Endodermal cell (in vitro differentiated cells): ENCODE measurements at places on chromosomes 13 and 19. TPM values are rescaled to one million over a fixed set of nuclear protein-coding genes. Genes with fewer than 3 reads are reported as not detected.

Gene CEACAM4
- not detected in 3 replicates for total RNA-seq

Gene KDELR1
- 227 and 231 TPM in 2 replicates for total RNA-seq

Gene GPC6
- total RNA-seq: 60.1 and 69.6 TPM in 2 replicates

DNA sequence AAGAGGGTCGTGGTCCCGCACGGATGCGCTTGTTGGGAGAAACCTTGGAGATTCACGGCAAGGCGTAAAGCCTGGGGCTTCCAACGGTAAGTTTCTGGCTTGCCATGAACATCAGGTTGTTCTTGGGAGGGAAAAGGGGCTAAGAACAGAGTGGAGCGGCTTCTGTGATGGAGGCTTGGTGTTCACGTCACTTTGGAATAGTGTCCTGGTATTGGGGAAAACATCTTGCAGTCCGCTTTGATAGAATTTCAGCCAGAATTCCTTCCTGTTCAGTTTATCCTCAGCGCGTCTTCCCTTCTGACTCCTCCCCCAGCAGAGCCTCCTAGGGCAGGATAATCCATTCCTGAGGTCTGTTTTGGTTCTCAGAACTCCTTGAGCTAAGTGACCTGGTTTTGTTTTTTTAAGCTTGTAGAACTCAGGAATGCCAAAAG, 2.0 kb downstream of the KCTD15 start:
- H3K27ac ChIP-seq: no peak overlapping the region
- peak overlapping the region; percentile 87 for H3K4me3 ChIP-seq

Gene ZNF709
- 7.3 to 10.5 TPM (median 7.4 TPM) in 3 replicates for total RNA-seq

GRCh38 chr19:45368737-45369340, 1.5 kb downstream of the ERCC2 start:
- H3K27me3 ChIP-seq: no peaks in the 10 kb centered on the region
- DNase-seq: peak; percentile 79
- H3K4me3 ChIP-seq: peak overlapping the region; percentile 93
- H3K36me3 ChIP-seq: peaks cover 27% of the 10 kb centered on the region
- no peaks in the 10 kb centered on the region for H3K4me1 ChIP-seq

- peak; percentile 25 for DNase-seq
- H3K36me3 ChIP-seq: no peaks in the 10 kb centered on the region
- peaks cover 16% of the 10 kb centered on the region for H3K27me3 ChIP-seq
- H3K4me3 ChIP-seq: no peak overlapping the region
These were observed 15.3 kb downstream of the ZNF536 start for GRCh38 chr19:30387311-30388115.

Gene USHBP1
- 4.8 to 6.9 TPM (median 6.2 TPM) in 3 replicates for total RNA-seq

Gene PRSS57
- total RNA-seq: not detected in 3 replicates

Gene ZNF304
- 9.6 to 13.7 TPM (median 12.3 TPM) in 3 replicates for total RNA-seq

Gene GFY
- 0.18 and 0.20 TPM in 2 replicates for total RNA-seq

Gene ZIK1
- 13.5 and 15.8 TPM in 2 replicates for total RNA-seq

Gene APOC4
- not detected in 2 replicates for total RNA-seq

DNA sequence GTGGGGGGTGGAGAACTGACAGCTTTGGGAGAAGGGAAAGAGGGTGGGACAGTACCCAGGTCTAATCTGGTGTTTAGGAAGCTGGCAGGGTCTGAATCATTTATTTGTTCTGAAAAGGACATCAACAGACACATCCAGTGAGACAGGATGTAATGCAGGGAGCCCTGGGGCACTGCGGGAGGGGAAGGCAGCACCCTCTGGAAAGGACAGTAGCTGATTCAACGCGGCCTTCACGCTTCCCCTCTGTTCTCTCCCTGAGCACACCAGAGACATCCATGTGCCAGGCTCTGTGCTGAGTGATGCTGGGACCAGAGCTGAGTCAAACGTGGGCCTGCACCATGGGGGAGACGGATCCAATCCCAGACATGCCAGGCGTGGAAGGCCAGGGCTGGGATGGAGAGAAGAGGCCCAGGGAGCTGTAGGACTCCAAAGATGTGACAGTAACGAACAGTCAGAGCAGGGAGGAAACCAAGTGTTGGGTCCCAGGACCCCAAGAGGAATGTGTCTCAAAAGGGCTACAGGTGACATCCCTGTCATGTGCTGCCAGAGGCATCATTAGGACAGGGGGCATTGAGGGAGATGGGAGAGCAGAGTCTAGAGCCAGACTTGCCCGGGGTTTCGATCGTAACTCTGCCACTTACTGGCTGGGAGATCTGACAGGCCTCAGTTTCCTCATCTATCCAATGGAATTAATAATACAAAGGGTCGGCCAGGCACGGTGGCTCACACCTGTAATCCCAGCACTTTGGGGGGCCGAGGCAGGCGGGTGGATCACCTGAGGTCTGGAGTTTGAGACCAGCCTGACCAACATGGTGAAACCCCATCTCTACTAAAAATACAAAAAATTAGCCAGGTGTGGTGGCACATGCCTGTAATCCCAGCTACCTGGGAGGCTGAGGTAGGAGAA, 1.7 kb downstream of the ETFB start:
- H3K4me1 ChIP-seq: peaks cover 17% of the 10 kb centered on the region
- H3K27me3 ChIP-seq: no peaks in the 10 kb centered on the region
- H3K27ac ChIP-seq: no peak overlapping the region
- no peak for DNase-seq
- H3K36me3 ChIP-seq: no peaks in the 10 kb centered on the region
- no peak overlapping the region for H3K4me3 ChIP-seq

Gene MYH14
- 11.2 to 13.7 TPM (median 12.8 TPM) in 3 replicates for total RNA-seq

Gene MRPL54
- total RNA-seq: 38.8 to 39.0 TPM (median 38.9 TPM) in 3 replicates

GRCh38 chr19:34347561-34348165, 17.3 kb upstream of the GPI start:
- peaks cover 61% of the 10 kb centered on the region for H3K36me3 ChIP-seq
- H3K4me1 ChIP-seq: no peaks in the 10 kb centered on the region
- DNase-seq: no peak
- H3K4me3 ChIP-seq: no peak overlapping the region

DNA sequence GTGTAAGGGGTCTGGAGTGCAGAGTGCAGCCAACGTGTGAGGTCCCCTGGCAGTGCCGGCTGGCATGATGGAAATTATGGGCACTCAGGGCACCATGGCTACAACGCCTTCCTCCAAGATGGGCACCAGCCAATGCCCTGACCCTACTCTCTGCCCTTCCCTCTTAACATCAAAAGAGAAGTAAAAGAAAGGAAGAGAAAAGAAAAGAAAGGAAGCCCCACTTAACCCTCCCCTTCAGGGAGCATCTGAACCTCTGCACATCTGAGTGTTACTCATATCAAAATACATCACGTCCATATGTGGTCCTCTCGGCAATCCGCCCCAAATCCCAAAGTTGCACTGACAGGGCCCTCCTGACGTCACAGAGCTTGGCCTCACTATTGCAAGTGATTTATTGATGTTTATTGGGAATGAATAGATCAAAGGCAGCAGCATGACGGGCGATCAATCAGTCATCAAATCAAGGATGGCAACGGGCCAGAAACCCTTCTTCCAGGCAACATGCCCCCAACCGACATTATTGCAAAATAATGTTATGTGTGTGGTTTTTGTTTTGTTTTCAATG, 1.3 kb downstream of the TSHZ3 start:
- H3K36me3 ChIP-seq: no peaks in the 10 kb centered on the region
- DNase-seq: no peak
- H3K27me3 ChIP-seq: peaks cover 72% of the 10 kb centered on the region

Gene PLPPR3
- 76.4 to 113 TPM (median 110 TPM) in 3 replicates for total RNA-seq

GRCh38 chr19:6721773-6722172, 1.3 kb upstream of the C3 start:
- H3K4me3 ChIP-seq: no peak overlapping the region
- no peaks in the 10 kb centered on the region for H3K27me3 ChIP-seq
- H3K4me1 ChIP-seq: no peaks in the 10 kb centered on the region
- H3K36me3 ChIP-seq: no peaks in the 10 kb centered on the region

GRCh38 chr19:1907563-1908363, 2.6 kb downstream of the ADAT3 start:
- no peaks in the 10 kb centered on the region for H3K27me3 ChIP-seq
- no peak overlapping the region for H3K4me3 ChIP-seq
- H3K36me3 ChIP-seq: peaks cover 1% of the 10 kb centered on the region
- H3K27ac ChIP-seq: no peak overlapping the region
- H3K4me1 ChIP-seq: no peaks in the 10 kb centered on the region
- DNase-seq: peak; percentile 51

DNA sequence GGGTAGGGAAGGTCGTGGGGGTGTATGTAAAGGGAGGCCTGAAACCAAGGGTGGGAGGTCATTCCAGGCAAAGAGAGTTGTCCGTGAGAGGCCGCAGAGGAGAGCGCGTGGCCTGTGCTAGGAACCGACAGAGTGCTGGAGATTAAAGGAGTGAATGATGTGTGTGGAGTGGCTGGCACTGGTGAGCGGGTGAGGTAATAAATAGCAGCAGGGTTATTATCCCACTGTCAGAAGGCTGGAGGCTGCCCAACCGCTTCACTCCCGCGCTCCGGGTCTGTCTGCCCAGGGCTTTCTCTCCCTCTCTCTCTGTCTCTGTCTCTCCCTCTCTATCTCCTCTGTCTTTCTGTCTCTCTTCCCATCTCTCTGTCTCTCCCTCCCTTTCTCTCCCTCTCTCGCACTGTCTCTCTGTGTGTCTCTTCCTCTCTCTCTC, 17.4 kb downstream of the ZNF579 start:
- H3K27me3 ChIP-seq: peaks cover 6% of the 10 kb centered on the region
- no peak overlapping the region for H3K27ac ChIP-seq
- no peaks in the 10 kb centered on the region for H3K4me1 ChIP-seq

Gene UQCR11
- total RNA-seq: 132 to 198 TPM (median 195 TPM) in 3 replicates

- peak; percentile 65 for DNase-seq
- no peaks in the 10 kb centered on the region for H3K36me3 ChIP-seq
- H3K27me3 ChIP-seq: no peaks in the 10 kb centered on the region
- H3K27ac ChIP-seq: no peak overlapping the region
- H3K4me3 ChIP-seq: no peak overlapping the region
These were observed 264.4 kb downstream of the DCLK1 start for GRCh38 chr13:35866801-35867200.

DNA sequence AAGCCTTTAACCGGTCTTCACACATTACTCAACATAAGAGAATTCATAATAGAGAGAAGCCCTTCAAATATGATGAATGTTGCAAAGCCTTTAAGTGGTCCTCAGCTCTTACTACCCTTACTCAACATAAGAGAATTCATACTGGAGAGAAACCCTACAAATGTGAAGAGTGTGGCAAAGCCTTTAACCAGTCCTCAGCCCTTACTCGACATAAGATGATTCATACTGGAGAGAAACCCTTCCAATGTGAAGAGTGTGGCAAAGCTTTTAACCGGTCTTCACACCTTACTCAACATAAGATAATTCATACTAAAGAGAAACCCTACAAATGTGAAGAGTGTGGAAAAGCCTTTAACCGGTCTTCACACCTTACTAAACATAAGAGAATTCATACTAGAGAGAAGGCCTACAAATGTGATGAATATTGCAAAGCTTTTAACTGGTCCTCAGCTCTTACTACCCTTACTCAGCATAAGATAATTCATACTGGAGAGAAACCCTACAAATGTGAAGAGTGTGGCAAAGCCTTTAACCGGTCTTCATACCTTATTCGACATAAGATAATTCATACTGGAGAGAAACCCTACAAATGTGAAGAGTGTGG, 36.4 kb downstream of the ZNF257 start:
- H3K27ac ChIP-seq: no peak overlapping the region
- no peaks in the 10 kb centered on the region for H3K4me1 ChIP-seq
- no peak for DNase-seq
- H3K4me3 ChIP-seq: peak overlapping the region; percentile 38
- H3K27me3 ChIP-seq: no peaks in the 10 kb centered on the region

DNA sequence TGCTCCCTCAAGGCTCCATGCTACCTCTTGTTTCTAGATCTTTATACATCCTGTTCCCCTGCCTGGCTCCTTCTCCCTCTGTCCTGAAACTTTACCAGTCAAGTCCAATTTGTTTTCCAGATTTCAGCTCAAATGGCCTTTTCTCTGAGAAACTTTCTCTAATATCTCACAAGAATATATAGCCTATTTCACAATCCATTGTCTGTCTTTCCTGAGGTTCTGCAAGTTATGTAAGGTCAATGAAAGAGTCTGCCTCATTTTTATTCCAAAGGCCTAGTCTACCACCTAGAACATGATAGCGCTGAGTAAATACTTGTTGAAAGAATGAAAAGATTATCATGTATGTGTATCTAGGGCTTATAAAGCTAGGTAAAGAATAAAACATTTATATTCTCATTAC, 348.8 kb downstream of the SPRY2 start:
- no peaks in the 10 kb centered on the region for H3K36me3 ChIP-seq
- H3K27ac ChIP-seq: no peak overlapping the region
- no peak overlapping the region for H3K4me3 ChIP-seq

- H3K27ac ChIP-seq: no peak overlapping the region
- H3K4me3 ChIP-seq: no peak overlapping the region
- H3K36me3 ChIP-seq: no peaks in the 10 kb centered on the region
These were observed 1254.2 kb upstream of the SLC10A2 start for GRCh38 chr13:104320446-104320845.
